ENCODE measurements at places on chromosomes 2 and 18.

DNA sequence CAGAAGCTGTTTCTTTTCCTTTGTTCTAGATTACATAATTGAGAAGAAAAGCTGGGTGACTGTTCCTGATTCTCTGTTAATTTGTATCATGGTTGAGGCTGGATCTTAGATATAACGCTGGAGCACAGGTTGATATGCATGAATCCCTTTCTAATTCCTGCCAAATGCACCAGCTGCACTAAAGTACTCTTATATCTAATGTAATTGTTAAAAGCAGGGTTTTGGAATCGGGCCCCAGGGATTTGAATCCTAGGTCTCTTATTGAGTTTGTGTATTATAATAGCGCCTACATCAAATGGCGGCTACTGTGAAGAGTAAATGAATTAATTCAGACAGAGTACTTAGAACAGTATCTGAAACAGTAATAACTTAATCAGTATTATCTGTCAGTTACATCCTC, 80.4 kb downstream of the MC4R start:
- DNase-seq = no peak

GRCh38 chr2:226701052-226701451, 98.6 kb downstream of the IRS1 start:
- no peak for DNase-seq

DNA sequence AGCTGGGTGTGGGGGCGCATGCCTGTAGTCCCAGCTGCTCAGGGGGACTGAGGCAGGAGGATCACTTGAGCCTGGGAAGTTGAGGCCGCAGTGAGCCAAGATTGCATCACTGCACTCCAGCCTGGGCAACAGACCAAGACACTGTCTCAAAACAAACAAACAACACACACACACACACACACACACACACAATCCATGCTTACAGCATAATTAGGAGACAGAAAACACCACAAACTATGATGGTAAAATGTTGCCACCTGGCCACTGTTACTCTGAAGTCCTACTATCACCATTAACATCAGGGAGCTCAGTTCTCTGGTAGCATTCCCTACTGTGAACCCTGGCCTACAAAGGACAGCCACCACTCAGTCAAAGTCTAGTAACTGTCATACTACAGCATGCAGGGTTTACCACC, 18.3 kb downstream of the DNPEP start:
- DNase-seq = no peak

- no peak for DNase-seq
Measured at GRCh38 chr2:193276988-193277387, 1082.3 kb upstream of the TMEFF2 start.

GRCh38 chr18:55576001-55576400, 12.0 kb downstream of the TCF4 start:
- DNase-seq = no peak

DNA sequence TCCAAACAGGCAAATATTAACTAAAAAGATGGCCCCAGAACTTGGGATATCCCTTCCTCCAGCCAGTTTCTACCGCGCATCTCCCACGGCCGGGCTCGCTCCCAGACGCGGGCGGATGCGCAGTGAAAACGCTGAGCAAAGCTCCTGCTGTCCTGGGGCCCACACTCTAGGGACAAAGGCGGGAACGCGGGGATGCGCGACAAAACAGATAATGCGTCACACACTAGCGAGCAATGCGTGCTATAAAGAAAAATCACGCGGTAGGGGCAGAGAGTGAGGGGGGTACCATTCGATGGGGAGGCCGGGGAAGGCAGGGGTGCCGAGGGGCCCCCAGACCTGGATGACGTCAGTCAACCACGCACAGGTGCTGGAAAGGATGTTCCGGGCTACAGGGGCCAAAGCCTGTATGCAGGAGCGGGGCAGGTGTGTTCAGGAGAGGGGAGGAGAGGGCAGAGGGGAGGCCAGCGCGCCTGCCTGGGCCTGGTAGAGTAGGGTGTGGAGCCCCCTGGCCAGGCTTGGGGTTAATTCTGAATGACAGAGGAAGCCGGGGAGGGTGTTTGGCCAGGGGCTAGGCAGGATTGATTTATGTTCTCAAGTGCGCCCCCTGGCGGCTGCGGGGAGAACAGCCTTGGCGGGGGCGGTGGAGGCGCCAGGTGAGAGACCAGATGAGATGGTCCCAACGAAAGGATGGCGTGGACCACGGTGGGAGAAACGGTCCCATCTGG, 14.9 kb upstream of the ITM2C start:
- DNase-seq = no peak

Measured in left hindlimb (tissue), 1 donor.